ENCODE measurements at places on chromosomes 5 and 9.

GRCh38 chr9:82271106-82271561, 282.6 kb downstream of the SPATA31D1 start:
- no peak for DNase-seq

GRCh38 chr9:78601957-78602565, 305.1 kb downstream of the PSAT1 start:
- peak; percentile 51 for DNase-seq

GRCh38 chr9:69542942-69543704, 129.0 kb downstream of the APBA1 start:
- no peak for DNase-seq

GRCh38 chr5:44246986-44247385, 142.2 kb downstream of the FGF10 start:
- no peak for DNase-seq

DNA sequence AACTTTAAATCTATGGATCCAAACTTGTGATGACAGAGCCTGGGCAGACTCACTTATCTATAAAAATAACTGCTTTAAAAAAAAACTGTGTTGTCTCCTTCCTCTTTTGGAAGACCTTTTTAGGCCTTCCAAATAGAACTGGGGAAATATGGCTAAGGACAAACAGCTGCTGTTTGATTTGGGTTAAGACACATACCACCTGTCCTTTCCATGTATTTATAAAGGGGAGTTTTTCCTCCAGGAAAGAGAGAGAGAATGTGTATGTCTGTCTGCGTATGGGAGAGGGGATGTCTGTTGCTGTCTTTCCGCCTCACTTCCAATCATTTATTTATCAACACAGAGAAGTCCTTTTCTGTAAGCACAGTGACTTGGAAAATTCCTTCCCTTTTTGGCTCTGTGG, 2.8 kb downstream of the ARHGEF37 start:
- no peak for DNase-seq

DNA sequence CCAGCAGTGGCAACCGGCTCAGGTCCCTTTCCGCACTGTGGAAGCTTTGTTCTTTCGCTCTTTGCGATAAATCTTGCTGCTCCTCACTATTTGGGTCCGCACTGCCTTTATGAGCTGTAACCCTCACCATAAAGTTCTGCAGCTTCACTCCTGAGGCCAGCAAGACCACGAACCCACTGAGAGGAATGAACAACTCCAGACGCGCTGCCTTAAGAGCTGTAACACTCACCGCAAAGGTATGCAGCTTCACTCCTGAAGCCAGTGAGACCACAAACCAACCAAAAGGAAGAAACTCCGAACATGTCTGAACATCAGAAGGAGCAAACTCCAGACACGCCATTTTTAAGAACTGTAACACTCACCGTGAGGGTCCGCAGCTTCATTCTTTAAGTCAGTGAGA, 103.5 kb downstream of the GLIS3 start:
- DNase-seq = no peak

DNA sequence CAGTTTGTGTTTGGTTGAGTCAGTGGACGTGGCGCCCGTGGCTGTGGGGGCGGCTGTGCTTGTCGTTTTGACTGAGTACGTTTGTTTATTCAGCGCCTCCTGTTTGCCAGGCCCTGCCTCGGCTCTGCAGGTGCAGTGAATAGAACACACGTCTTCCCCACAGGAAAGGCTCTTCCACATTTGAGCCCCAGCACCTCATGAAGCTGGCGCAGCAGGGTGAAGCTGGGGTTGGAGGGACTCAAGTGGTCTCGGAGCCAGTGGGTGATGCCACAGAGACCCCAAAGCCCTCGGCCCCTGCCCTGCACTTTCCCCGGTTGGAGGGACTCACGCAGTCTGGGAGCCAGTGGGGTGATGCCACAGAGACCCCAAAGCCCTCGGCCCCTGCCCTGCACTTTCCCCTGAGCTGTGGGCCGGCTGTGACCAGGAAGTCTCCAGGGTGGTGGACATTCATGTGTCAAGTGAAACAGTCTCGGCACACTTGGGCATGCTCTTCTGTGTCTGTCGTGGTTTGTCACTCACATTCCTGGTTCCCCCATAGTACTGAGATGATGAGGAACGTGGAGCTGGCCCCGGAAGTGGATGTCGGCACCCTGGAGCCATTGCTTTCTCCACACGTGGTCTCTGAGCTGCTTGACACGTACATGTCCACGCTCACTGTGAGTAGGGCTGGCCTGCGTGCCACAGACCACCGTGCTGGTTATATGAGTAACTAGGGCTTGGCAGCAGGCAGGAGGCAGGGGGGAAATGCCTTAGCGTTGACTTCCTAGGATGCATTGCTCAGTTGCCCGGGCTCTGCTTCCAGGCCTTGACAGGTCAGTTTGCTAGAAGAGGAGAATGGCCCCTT, 13.6 kb downstream of the EXOC3 start:
- no peak for DNase-seq

GRCh38 chr5:126464959-126465358, 41.8 kb downstream of the GRAMD2B start:
- no peak for DNase-seq

DNA sequence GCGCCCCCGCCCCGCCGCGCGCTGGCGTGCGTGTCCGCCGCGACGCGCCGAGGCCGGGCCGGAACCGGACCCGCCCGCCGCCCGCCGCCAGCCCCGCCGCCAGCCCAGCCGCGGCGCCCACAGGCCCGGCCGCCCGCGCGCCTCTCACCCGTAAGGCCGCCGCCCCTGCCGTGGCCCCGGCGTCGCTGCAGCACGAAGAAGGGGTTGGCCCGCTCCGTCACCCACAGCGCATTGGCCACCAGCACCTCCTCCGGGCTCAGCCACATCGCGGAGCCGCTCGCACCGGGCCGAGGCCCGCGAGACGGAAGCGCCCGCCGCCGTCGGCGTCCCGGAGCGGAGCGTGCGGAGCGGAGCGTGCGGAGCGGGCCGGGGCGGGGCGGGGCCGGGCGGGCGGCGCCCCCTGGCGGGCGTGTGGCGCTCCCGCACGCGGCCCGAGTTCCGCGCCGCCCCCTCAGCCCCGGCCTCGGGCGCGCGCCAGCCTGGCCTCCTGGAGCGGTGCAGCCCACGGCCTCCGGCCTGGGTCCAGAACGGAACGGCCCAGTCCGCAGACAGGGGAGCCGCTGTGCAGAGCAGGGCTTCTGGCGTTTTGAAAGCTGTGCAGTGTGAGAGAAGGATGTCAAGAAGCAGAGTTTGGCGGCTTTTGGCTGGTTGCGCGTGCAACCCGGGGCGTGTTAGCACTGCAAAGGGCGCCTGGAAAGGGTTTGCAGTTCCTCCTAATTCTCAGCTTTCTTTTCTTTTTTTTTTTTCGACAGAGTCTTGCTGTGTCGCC, at the start of gene TBC1D9B:
Gene TBC1D9B (minus strand): TSS at position 342 of the 769 bp plus-strand sequence. CDS start 76 bp downstream, at position 266.
- DNase-seq = peak; percentile 93

- DNase-seq = peak; percentile 17
These were observed 685.8 kb downstream of the MAT2B start for GRCh38 chr5:164191240-164191639.

DNA sequence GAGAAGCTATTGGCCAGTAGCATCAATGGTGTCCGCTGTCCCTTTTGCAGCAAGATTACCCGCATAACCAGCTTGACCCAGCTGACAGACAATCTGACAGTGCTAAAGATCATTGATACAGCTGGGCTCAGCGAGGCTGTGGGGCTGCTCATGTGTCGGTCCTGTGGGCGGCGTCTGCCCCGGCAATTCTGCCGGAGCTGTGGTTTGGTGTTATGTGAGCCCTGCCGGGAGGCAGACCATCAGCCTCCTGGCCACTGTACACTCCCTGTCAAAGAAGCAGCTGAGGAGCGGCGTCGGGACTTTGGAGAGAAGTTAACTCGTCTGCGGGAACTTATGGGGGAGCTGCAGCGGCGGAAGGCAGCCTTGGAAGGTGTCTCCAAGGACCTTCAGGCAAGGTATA, 10.8 kb downstream of the TRIM32 start:
- no peak for DNase-seq

DNA sequence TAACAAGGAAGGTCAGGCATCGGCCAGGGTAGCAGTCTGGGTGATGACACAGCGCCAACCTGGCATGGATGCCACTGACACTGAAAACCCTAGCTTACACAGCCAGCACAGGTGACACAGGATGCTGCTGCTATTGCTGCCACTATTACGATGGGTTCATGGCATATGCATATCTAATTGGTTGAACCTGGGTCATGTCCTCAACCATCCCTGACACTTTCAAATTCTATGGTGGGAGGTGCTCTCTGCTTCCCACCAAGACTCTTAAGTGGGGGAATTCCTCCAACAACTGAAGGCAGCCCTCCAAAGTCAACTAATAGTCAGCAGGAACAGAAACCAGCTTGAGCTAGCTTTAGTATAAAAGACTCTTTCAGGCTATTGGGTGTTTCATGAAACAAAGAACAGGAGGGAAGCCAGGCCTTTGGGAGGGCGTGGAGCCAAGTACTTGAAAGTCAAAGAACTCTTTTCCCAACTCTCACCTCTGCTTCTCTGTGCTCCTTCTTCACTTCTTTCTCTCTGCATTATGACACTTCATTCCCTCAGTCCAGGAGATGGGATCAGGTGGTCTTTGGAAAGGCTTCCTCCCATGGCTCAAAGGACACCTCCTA, 21.3 kb downstream of the PTTG1 start:
- DNase-seq = no peak

DNA sequence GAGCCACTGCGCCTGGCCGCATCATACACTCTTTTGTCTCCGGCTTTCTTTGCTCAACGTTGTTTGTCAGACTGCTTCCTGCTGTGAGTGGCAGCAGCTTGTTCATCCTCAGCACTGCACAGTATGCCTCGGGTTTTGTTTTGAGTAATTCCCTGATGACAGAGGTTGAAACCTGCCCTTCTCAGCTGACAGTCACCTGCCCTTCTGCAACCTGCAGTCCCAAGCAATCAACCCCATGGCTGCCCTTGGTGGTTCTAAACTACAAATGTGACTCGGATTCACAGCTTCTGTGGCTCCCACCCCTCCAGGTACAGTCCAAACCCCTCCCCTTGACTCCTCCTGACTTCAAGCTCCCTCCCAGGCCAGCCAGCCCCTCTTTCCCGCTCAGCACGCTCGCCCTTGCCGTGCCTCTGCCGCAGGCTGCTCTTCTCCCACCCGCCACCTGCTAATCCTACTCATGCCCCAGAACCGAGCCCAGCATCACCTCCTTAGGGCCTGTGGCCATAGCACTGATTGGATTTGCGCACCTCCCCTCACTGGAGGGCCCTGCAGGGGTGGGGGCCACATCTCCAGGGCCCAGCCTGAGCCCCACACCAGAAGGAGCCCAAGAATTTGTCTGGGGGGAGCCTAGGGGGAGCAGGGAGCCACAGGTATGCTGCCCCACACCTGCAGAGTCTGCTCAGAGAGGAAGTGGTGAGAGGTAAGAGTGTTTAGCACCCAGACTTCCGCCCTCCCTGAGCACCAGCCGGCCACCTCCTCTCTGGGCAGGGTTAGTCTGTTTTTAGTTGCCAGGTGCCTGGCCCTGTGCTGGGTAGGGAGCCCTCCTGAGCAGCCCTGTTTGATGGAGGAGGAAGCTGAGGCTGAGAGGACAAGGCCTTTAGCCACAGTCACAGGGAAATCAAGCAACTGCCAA, 10.1 kb downstream of the EEIG1 start:
- DNase-seq = no peak

DNA sequence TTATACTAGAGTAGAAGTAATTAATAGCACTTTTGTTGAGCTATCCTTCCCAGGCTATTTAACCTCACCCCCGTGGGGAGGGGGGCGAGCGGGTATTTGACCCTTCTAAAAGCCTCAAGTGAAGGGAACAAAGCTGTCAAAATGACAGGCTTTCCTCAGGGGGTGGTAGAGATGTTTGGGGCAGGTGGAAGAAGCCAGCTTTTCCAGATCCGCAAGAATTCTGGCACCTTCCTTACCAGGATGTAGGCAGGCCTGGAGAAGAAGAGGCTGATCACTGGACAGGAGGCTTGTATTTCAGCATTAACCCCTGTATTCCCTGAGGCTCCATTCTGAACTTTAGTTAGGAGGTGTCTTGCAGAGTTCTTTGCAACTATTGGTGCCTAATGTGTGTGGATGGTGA, 26.2 kb upstream of the MLANA start:
- no peak for DNase-seq

GRCh38 chr9:111350556-111350955, 20.5 kb upstream of the OR2K2 start:
- DNase-seq = no peak

DNA sequence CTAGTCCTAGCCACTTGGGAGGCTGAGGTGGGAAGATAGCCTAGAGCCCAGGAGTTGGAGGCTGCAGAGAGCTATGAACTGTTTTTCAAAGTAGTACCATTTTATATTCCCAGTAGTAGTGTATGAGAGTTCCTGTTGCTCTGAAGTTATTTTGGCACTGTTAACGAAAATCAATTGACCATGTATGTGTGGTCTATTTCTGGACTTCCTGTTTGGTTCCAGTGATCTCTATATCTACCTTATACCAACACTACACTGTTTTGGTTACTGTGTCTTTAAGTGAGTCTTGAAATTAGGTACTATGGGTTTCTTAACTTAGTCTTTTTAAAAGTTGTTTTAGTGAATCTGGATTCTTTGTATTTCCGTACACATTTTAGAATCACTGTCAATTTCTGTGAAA, 13.6 kb downstream of the SLF1 start:
- DNase-seq = no peak

GRCh38 chr5:80048084-80048780, 13.1 kb downstream of the THBS4 start:
- DNase-seq = no peak

DNA sequence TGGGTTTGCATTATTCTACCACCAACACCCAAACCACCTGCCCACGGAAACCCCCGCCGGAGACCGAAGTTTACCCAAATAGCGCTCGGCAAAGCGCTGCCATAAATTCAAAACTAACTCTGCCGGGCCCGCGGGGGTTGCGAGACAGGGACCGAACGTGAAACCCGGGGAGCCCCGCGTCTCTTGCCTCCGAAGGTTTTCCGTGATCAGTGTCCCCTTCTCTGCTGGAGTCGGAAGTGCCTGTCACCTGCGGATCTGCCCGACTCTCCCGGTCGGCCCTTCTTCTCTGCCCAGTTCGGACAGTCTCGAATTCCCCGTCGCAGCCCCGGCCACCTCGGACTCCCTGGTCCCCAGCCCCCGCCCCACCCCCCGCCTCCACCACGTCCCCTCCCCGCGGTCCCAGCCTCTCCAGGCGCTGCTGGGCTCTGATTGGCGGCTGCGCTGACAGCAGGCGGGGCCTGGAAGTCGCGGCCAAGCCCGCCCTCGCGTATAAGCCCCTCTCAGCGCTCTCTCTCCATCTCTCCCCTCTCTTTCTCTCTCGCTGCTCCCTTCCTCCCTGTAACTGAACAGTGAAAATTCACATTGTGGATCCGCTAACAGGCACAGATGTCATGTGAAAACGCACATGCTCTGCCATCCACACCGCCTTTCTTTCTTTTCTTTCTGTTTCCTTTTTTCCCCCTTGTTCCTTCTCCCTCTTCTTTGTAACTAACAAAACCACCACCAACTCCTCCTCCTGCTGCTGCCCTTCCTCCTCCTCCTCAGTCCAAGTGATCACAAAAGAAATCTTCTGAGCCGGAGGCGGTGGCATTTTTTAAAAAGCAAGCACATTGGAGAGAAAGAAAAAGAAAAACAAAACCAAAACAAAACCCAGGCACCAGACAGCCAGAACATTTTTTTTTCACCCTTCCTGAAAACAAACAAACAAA, at the start of gene RORB:
Gene RORB (plus strand): TSS at position 517 of the 929 bp plus-strand sequence. CDS start 642 bp downstream, outside the sequence.
- peak; percentile 84 for DNase-seq

- no peak for DNase-seq
These were observed 31.3 kb downstream of the AGXT2 start for GRCh38 chr5:35016174-35017051.

- DNase-seq = no peak
These were observed 49.8 kb upstream of the FCN1 start for GRCh38 chr9:134967547-134967930.

- no peak for DNase-seq
These were observed 2223.1 kb upstream of the C9orf72 start for GRCh38 chr9:29796291-29796952.
